BJ (cell line): ENCODE measurements at places on chromosomes 12 and 14. TPM values are rescaled to one million over a fixed set of nuclear protein-coding genes. Genes with fewer than 3 reads are reported as not detected.

DNA sequence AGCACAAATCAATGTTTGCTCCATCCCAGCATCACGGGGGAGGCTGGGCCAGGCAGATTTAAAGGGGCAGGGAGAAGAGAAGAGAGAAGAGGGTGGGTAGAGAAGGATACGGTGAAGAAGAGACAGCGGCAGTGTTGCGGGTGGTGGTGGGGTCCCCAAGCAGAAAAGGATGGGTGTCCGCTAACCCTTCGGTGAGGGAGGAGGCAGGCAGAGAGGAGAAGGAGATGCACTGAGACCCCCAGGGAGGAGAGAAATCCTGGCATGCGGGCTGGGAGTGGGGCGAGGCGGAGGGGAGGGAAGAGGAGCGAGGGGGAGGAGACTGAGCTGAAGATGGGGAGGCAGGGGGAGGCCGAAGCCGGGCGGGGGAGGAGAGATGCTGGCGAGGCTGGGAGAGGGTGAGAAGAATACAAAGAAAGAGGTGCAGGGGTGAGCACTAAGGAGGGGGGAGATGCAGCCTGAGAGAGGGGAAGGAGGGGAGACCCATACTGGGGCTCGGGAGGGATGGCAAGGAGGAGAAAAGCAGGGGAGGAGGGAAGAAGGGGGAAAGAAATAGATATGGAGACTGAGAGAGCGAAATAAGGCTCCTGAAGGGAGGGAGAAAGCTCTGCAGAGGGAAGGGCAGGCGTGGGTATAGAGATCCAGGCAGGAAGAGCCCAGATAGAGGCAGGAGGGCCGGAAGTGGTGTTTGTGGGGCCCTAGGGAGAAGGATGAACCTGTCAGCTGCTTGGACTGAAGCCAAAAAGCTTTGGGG, at the start of gene JPH4:
JPH4 (minus strand) TSS at position 231 of the 751 bp plus-strand sequence. CDS start 1,337 bp downstream, outside the sequence.
- no peak for DNase-seq

DNA sequence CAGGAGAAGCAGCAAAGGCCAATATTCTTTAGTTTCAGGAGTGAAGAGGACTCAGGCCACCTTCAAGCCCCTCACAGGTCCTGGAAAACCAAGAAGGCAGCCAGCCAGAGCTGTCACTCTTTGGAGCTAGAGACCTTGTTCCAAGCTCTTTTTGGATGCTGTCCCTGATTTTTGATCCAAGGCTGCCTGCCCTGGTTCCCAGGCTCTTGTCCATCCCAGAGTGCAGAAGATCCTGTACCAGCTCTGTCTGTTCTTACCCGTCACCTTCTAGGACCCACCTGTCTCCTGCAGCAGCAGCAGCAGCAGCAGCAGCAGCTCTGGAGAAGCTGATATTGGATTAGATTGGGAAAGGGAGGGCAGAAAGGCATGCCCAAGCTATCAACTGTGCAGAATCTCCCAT, 157.1 kb upstream of the NEDD1 start:
- DNase-seq, result no peak

GRCh38 chr12:68853396-68854077, 45.6 kb downstream of the MDM2 start:
- no peak for DNase-seq

DNA sequence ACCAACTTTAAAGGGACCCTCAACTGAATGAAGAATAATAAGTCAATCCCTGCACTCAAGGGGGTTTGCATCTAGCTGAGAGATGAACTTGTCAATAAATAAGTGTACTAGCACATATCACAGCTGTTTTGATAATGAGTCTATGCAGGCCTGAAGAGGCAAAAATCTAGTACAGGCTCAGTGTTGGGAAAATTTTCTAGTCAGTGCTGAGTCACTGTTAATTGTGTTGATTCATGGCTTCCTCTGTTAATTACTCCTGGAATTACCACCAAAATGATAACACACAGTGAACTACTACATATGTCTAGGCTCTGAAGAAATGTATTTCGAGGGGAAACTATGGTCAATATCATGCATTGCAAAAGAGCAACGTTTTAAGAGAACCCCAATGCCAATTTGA, 18.9 kb downstream of the SNRPF start:
- DNase-seq, result no peak

Gene SLC4A8
- polyA plus RNA-seq, result 4.9 and 7.3 TPM in 2 replicates

DNA sequence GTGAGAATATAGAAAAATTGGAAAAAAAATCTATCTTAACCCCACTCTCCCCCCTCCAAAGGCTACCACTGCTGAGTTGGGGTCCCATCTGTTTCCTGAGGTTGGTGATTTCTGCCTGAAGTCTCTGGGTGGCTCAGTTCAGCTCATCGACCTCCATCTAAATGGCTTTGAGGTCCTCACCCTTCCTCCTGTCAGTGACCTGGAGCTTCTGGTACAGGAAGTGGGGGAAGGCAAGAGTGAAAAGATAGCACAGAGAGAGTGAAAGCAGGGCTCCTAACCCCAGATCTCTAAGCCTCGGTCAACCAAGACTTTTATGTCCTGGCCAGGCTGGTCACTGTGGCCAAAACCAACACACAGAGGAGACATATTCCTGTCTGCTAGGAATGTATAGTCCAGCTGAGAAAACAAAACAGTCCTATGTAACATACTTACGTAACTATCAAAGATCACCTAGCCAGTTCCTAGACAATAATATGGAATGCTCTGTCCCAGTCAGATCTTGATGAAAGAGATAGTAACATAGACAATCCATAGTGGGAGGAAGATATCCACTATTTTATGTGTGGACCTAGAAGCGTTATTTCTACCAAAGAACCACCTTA, 12.3 kb upstream of the KRT73 start:
- no peak for DNase-seq

GRCh38 chr14:60632777-60633176, 16.5 kb downstream of the SIX1 start:
- no peak for DNase-seq
